ENCODE measurements at places on chromosomes 1 and 21.

- peak; percentile 64 for DNase-seq
These were observed 79.2 kb downstream of the PROX1 start for GRCh38 chr1:214066936-214067335.

- DNase-seq, result peak; percentile 98
These were observed 15.4 kb upstream of the GPR37L1 start for GRCh38 chr1:202107321-202107761.

- peak; percentile 66 for DNase-seq
These were observed 8.3 kb upstream of the KCNAB2 start for GRCh38 chr1:6037338-6037762.

GRCh38 chr21:17542371-17543011, 29.6 kb downstream of the CXADR start:
- DNase-seq, result no peak

DNA sequence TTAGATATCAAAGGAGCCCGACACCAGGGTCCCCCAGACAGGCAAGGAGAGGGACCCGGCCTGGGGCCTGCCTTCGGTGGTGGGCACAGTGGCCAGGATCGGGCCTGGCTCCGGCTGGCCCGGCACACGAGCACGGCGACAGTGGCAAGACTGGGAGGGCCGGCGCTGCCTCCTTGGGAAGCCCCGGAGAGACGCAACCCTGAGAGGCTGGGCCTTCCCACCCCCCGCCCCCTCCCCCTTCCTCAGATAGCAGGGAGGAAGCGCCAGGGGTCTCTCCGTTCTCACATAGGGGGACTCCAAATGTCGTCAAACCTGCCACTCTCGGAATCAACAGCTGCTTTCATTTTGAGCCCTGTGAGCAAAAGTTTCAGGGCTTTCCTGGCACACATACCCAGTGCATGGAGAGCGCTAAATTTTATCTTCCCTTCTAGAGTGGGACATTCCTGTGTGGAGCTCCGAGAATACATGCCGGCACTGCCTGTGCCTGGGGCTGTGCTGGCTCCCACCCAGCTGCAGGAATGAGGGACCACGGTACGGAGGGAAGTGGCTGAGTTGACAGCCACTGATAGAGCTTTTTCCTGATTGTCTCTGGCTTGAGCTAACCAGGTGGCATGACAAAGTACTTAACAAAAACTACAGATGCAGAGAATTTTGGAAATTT, 62.4 kb downstream of the CD247 start:
- peak; percentile 44 for DNase-seq

GRCh38 chr1:178541829-178542553, 29.1 kb downstream of the TEX35 start:
- DNase-seq, result peak; percentile 60

- DNase-seq, result peak; percentile 6
These were observed 24.2 kb upstream of the EYA3 start for GRCh38 chr1:28112388-28113241.

DNA sequence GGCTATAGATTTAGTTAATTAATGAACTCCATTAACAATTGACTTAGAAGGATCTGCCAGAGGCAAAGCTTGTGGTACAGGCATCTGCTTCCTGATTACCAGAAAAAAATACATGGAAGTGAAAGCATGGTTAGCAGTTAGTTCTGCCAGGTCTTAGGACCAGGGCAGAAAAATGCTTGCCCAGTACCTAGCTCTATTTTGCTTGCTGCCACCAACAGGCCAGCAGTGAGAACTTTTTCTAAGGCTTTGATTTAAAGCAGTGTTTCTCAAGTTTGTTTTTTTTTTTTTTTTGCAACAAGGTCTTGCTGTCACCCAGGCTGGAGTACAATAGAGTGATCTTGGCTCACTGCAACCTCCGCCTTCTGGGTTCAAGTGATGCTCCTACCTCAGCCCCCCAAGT, 16.4 kb upstream of the MTF1 start:
- DNase-seq, result no peak

DNA sequence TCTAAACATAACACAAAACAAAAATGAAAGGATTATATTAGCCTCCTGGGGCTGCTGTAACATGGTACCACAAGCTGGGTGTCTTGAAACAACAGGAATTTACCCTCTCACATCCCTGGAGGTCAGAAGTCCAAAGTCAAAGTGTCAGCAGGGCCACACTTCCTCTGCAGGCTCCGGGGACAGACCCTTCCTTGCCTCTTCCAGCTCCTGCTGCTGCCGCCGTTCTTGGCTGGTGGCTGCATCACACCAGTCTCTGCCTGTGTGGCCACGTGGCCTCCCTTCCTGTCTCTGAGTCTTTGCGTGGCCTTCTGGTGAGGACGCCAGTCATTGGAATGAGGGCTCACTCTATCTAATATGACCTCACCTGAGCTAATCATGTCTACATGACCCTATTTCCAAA, 8.2 kb downstream of the SLC37A1 start:
- DNase-seq, result no peak

DNA sequence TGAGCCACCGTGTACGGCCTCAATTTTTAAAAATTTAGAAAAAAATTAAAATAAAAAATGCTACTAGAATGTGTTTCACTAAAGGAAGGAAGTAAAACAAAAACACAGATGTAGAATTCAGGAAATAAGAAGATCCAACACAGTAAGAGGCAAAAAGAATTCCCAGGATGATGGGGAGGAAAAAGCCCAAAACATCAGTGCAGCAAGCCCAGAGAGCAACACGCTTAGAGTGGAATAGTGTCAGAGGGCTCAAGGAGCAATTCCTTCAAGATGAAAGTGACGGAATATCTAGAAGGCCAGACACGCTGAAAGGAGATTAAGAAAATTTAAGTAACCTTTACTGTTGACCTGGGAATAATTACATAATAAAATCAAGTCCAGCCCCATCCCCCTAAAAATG, 80.4 kb downstream of the DAP3 start:
- no peak for DNase-seq

GRCh38 chr1:219189952-219190351, 16.3 kb downstream of the LYPLAL1 start:
- no peak for DNase-seq

GRCh38 chr21:34796518-34797200, 127.9 kb downstream of the CLIC6 start:
- DNase-seq, result peak; percentile 39

GRCh38 chr21:34782506-34783360, 113.9 kb downstream of the CLIC6 start:
- DNase-seq, result no peak

DNA sequence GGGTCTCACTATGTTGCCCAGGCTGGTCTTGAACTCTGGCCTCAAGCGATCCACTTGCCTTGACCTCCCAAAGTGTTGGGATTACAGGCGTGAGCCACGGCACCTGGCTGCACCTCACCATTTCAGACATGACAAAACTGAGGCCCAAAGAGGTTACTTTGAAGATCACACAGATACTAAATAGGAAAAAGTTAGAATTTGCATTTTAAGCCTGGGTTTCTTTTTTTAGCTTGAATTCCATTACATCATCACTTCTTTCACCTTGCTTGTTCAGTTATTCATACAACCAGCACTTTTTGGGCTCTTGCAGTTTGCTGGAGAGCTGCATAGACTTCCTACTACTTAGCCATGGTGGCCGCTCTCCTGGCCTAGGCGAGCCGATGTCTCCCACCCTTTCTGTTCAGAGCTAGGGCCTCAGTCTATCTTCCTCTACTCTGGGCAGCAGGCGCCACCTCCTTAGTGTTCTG, 16.3 kb upstream of the CD2 start:
- DNase-seq, result no peak

DNA sequence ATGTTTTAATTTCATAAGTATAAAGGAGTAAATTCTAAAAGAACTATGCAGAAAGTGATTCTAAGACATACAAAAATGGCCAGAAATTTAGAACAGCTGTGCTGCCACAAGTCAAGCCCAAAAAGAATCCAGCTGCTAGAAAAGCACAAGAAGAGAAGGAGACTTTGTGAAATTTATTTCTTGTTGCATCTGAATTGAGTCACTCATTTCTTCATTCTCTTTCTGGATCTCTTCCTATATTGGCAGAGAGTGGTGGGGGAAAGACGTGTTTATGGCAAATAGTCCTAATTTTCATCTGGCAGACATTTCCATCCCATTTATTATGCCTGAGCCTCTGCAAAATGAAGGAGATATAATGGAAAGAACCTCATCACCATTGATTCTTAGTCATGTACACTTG, 139.6 kb upstream of the CTTNBP2NL start:
- no peak for DNase-seq

GRCh38 chr1:235004276-235004675, 124.4 kb downstream of the TOMM20 start:
- no peak for DNase-seq

DNA sequence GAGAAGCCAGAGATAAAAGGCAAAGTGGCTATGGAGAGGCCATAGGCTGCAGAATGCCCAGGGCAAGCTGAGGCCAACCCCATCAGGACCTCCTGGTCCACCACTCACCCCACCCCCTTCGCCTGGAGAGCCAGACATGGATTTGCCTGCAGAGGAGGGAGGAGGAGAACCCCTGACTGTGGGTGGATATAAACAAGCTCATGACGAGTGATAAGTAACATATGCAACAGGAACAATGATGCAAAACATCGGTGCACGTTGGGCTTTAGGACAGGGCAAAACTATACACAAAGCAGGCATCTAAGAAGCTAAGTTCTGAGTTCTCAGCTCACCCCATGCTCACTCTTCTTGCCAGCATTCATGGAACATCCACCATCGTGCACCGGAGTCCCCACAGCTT, 150.3 kb downstream of the ETS2 start:
- DNase-seq, result no peak

GRCh38 chr1:189726806-189727205, 750.9 kb downstream of the BRINP3 start:
- no peak for DNase-seq

- no peak for DNase-seq
These were observed 39.5 kb downstream of the LRRC71 start for GRCh38 chr1:156959925-156960324.

DNA sequence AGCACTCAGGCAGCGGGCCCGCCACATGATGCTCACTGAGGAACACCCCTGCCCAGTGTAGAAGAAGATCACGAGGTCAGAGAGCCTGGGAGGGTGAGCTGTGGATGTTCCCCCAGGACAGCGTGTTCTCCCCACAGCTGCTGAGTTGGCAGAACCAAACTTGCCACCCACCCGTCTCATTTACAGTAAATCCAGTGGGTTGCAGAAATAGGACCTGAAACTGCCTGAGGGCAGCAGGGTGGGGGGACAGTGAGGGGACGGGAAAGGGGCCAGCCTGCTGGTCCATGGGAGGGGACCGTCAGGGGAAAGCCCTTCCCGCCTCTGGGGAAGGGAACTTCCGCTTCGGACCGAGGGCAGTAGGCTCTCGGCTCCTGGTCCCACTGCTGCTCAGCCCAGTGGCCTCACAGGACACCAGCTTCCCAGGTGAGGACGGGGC, at the start of gene C1QB:
C1QB (plus strand) TSS at position 356 of the 436 bp plus-strand sequence. CDS start 6,227 bp downstream, outside the sequence.
- DNase-seq, result no peak

- DNase-seq, result no peak
These were observed 50.5 kb downstream of the ABL2 start for GRCh38 chr1:179178950-179179349.

DNA sequence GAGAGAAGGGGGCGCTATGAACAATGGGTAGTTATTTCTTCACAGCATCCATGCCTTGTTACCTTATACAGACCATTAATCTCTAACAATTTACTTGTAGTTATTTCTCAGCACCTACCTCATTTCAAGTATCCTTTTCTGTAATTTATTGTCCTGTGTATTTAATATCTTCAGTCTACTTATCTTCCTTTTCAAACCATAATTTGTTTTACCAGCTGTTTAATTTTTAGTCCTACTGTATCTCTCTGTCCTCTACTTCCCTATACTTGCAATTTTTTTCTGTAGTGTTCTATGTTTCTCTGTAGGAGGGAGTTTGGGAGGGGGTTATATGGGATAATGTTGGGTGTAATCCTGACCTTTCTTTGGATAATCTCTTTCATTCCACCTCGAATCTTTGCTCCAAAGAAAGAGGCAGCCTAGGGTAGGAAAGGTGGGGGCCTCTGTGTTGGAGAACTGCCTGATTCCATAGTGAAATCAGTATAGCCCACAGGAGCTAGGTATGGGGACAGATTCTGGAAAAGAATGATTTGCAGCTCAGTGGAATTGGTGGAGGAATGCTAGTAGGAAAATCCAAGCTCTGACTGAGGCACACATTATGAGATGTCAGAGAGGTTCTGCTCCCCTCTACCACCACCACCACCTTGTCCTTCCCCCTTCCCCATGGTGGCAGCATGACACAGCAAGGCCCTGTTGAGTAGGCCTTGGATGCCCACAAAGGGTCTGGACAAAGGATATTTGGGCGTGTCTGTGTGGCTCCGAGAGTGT, 642 bp downstream of the MLLT11 start:
- peak; percentile 78 for DNase-seq

DNA sequence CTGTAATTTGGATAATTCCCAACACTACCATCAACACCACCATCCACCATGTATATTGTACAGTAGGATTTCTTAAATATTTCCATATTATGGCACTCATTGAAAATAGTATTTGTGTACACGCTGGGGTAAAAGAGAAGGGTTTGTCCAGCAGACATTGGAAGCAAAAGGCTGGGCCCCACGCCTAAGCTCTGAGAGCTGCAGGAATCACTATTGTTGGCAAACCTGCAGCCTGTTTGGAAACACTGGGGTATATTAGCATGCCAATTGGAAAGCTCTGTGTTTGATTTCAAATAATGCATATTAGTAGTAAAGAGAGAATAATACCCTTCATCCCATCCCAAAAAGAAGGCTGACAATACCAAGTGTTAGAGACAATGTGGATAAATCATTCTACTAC, 81.5 kb upstream of the DPYD start:
- DNase-seq, result no peak

DNA sequence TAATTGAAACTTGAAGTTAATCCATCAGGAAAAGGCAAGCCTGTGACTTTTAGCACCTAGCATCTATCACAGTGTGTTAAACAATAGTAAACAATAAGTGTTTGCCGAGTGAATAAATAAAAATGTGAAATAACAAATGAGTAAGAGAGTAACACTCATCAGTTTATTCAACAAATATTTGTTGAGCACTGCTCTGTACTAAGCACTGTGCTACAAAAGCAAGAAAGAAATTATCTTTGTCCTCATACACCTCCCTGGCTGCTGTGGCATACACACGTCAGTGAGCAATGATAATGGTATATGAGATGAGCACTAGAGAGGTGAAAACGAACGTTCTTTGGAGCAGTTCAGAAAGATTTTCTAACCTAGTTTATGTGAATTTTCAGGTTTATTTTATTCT, 295.0 kb upstream of the LRRC7 start:
- DNase-seq, result no peak

DNA sequence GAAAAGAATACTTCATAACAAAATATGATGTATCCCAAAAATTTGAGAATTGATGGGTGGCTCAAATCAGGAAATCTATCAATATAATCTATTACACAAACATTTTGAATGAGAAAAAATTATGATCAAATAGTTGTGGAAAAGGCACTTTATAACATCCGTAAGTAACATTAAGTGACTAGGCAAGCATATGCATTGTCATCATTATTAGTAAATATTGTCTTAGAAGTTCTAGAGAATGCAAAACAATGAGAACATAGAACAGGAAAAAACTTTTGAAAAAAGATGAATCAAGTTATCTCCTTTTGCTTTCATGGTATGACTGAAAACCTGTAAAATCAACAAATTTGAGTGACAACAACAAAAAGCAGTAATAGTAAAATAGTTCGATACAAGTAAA, 42.9 kb downstream of the VCAM1 start:
- DNase-seq, result no peak

- no peak for DNase-seq
These were observed 55.7 kb downstream of the ADSS2 start for GRCh38 chr1:244395965-244396364.

Measured in NCI-H69 (cell line).